ENCODE measurements at places on chromosomes 1 and 21. TPM values are rescaled to one million over a fixed set of nuclear protein-coding genes. Genes with fewer than 3 reads are reported as not detected.
A peak's percentile ranks its signal among the peaks of the same experiment; 100 is the strongest.

- peak; percentile 97 for DNase-seq
Measured at GRCh38 chr1:225428068-225428880, 436 bp upstream of the LBR start.

- DNase-seq: no peak
Measured at GRCh38 chr21:38460171-38460742, 38.0 kb downstream of the ERG start.

GRCh38 chr1:175857756-175858155 lies 114.4 kb upstream of the TNR start:
- DNase-seq: no peak

F13B gene
- not detected for total RNA-seq

ITGB2 gene
- total RNA-seq: 4.9 TPM

SV2A gene
- 73.0 TPM for total RNA-seq

PARS2 gene
- 3.3 TPM for total RNA-seq

DNA sequence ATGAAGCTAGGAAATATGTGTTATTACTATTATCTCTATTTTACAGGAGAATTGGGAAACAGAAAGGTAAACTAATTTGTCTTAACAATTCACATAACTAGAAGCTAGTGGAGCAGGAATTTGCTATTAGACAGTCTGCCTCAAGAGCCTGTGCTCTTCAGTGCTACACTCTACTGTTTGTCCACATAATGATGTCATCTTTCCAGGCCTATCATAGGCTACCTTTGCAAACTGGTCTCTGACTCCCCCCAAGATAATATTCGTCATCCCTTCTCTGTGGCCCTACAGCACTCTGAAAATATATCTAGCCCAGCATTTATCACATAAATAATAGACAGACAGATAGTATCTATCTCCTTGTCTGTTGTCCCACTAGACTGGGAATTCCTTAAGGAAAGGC lies 34.1 kb downstream of the TRIT1 start:
- DNase-seq: no peak

- DNase-seq: no peak
Measured at GRCh38 chr1:247294282-247294681, 37.4 kb downstream of the ZNF496 start.

- DNase-seq: no peak
Measured at GRCh38 chr21:31618696-31619430, 40.6 kb upstream of the SOD1 start.

TNFRSF9 gene
- not detected for total RNA-seq

SH3D21 gene
- 0.82 TPM for total RNA-seq

DNA sequence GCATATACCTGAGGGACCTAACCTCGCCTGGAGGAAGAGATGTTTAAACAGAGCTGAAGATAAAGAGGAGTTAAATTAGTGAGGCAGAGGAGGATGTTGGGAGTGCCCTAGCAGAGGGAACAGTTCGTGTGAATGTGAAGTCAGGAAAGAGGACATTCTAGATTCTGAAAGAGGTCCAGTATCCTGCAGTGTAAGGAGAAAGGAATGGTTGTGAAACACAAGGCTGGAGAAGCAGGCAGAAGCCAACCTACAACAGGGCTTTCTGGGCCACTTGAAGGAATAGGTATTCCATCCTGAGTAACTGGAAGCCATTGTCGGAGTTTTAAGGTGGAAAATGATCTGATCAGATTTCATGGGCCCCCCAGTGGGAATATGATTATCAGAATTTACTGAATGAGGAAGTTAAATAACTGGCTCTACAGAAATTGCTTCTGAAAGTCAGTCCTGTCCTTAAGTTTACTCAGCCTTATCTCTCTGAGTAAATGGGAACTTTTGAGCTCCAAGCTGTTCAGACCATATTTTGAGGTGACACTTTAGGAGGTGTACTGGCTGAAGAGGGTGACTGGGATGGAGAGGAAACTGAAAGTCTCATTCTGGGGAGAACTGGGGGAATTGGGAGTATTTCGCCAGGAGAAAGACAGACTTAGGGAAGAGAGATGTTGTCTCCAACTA lies 24.4 kb upstream of the FAAH start:
- no peak for DNase-seq

SPRR1B gene
- total RNA-seq: not detected

GRCh38 chr1:151553659-151554058 lies 13.6 kb downstream of the TUFT1 start:
- DNase-seq: no peak

GRCh38 chr1:243849421-243850201 lies 432 bp downstream of the AKT3 start:
- DNase-seq: peak; percentile 44

DNA sequence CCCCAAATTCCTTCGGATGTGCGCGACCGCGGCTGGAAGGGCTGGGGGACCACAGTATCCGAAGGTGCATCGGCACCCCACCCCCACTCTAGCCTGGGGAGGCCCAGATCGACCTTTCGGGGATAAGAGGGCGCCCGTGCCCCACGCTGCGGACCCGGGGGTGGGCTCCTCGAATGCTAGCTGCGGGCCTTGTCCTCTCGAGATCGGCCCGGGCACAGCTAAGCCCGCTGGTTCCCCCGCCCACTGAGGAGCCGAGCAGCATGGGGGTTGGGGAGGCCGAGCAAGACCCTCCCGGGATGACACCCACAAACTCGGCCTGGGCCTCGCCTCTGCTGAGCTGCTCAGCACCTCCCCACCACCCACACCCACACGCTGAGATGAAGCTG lies 653 bp upstream of the IFFO2 start:
- DNase-seq: no peak

HCRTR1 gene
- 1.6 TPM for total RNA-seq

CFAP74 gene
- total RNA-seq: 0.41 TPM

DNA sequence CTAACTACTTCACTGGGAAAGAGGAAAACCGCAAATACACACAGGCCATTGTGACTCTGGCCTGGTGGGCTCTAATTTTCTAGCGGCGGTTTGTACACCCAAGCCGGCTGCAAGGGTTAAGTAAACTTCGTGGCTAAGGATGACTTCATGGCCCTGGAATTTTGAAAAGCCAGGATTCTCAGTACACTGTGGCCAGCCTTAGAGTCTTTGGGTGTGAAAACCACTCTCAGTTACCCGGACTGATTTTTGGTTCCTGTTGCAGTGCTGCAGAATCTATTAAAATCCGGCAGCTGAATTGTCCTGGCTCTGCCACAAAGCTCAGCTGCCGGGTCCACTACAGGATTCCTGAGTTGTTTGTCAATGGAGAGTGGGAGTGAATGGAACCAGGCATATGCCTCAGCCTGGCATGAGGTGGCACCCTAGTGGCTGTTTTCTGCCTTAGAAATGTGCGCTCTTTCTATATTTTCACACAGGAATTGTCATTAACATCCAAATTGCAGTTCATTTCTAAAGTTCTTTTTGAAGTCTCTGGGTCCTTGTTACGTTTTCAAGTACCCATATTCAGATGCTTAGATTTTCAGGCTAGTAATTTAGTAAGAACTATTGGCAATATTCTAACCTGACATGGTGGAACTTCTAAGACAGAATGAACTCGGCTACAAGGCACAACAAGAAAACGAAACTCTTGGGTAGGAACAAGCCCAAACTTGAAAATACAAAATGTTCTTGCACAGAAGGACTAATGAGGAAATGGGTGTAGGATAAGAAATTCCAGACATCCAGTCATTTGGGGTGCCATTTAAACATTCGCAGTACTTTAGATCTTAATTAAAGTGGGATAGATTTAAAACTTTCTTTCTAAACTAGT lies 255.9 kb downstream of the NFIA start:
- DNase-seq: peak; percentile 58

GRCh38 chr1:26218906-26219494 lies 15.0 kb upstream of the CEP85 start:
- no peak for DNase-seq

DNASE2B gene
- total RNA-seq: not detected

LCE2A gene
- not detected for total RNA-seq
